ENCODE measurements at places on chromosomes 3 and 15.

- no peak for DNase-seq
Measured at GRCh38 chr15:81819924-81820635, 225.7 kb downstream of the MEX3B start.

DNA sequence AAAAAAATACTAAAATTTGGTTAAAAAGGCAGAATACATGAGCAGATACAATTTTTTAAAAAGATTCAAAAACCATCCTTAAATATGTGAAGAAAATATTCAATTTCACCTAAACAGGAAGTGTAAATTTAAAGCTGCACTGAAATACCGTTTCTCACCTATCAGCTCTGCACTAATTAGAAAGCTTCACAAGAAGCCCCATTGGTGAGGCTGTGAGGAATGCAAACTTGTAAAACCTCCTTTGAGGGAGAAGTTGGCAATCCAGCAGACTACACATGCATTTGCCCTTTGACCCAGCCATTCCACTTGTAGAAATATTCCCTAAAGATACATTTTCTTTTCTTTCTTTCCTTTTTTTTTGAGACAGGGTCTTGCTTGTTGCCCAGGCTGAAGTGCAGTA, 18.8 kb downstream of the BLM start:
- no peak for DNase-seq

GRCh38 chr15:92624401-92624991, 31.1 kb downstream of the FAM174B start:
- no peak for DNase-seq

DNA sequence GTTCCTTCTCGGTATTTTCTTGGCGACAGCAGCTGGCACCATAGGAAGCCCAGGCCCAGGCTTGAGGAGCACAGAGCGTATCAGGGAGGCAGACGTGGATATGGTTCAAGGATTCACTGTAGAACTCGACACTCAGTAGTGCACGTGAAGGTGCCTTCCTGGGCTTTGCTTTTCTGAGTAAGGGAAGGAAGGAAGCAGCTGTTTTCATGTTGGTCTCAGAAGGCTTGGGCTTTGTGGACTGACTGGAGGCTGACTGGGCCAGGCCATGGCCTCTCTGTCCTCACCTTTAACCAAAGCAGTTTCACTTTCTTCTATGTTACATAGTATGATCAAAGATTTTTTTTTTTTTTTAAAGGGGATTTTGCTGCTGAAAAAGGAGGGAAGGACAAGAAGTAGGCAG, 6.9 kb upstream of the GHRL start:
- peak; percentile 23 for DNase-seq

DNA sequence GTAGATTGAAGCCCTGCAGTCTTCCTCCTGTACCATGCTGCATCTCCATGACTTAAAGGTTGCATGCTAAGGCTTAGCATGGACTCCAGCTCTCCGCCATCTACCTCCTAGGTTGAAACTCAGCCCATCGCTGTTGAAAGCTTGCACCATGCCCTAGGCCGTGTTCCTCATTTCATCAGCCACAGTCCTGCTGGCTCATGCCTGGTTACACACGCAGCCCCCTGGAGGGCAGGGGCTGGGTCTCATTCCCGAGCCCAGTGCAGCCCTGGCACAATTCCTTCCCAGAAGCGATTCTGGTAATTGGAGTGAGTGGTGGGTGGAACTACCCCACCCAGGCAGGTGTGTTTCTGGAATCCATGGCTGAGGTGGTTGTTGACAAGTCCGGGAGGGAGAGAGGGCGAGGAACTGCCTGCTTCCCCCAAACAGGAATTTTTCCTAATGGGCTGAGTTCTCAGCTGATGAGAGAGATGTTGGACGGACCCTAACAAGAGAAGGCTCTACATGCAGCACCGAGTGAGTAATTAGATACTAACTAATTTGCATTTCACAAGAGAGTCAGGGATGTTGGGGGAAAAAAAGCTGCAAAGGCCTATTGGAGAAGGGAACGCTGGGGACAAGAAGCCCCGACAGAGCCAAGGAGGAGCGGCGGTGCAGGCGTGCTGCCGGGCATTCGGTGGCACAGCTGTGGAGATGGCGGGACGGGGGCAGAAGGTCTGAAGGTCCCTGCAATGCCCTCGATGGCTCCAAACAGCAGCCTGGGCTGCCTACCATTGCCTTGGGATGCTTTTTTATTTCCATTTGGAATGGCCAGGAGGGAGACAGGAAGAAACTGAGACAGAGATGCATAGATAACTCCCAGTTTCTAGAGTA, 92.3 kb upstream of the TLE3 start:
- no peak for DNase-seq

DNA sequence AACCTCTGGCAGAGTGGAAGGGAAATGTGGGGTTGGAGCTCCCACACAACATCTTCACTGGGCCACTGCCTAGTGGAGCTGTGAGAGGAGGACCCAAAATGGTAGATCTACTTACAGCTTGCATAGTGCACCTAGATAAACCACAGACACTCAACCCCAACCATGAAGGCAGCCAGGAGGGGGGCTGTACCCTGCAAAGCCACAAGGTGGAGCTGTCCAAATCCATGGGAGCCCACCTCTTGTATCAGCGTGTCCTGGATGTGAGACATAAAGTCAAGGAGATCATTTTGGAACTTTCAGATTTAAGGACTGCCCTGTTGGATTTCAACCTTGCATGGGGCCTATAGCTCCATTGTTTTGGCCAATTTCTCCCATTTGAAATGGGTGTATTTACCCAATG, 20.9 kb downstream of the TP63 start:
- DNase-seq: no peak

DNA sequence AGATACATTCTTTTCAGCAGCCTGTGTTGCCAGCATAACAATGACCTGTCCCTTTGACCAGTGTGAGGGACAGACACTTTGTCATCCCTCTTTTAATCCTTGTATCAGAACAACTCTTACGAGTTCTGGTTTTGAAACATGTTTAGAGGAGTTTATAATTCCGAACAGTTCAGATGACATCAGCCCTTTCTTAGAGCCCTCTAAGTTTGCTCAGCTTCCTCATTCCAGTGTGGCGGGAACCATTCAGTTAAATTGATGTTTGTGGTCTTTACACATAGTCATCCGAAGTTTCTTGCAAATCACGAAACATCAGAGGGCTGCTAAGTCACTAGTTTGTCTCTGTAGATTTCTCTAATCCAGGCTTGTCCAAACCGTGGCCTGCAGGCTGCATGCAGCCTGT, 102.5 kb downstream of the AKAP13 start:
- DNase-seq: peak; percentile 90

DNA sequence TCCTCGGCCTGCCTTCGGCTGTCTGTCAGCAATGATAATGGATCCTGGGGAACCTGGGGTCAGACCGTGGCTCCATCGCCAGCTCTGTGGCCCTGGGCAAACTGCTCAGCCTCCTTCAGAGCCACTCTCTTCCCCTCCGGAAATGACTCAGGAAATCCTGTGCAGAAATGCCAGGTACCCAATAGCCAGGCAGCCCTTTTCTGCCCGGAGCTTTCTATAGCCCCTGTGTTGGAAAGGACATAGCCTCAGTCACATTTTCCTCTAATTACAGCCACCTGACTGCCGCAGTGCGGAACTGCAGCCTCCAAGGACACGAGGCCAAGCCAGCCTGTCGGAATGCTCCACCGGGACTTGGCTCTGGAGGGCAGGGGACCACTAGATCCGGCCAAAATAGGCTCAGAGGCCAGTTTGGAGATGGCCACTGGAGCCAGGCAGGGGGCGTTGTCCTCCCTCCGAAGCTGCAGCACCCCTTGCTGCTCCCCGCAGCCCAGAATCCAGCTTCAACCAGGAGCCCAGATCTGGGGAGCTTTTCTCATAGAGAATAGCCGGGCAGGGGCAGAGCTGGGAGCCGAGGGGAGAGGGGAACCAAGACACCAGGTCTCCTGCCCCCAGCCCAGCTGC, 11.6 kb upstream of the ZXDC start:
- DNase-seq: peak; percentile 59

- no peak for DNase-seq
Measured at GRCh38 chr3:32460031-32460749, 42.5 kb downstream of the CMTM6 start.

GRCh38 chr15:90799639-90800170, 68.7 kb upstream of the FURIN start:
- no peak for DNase-seq

DNA sequence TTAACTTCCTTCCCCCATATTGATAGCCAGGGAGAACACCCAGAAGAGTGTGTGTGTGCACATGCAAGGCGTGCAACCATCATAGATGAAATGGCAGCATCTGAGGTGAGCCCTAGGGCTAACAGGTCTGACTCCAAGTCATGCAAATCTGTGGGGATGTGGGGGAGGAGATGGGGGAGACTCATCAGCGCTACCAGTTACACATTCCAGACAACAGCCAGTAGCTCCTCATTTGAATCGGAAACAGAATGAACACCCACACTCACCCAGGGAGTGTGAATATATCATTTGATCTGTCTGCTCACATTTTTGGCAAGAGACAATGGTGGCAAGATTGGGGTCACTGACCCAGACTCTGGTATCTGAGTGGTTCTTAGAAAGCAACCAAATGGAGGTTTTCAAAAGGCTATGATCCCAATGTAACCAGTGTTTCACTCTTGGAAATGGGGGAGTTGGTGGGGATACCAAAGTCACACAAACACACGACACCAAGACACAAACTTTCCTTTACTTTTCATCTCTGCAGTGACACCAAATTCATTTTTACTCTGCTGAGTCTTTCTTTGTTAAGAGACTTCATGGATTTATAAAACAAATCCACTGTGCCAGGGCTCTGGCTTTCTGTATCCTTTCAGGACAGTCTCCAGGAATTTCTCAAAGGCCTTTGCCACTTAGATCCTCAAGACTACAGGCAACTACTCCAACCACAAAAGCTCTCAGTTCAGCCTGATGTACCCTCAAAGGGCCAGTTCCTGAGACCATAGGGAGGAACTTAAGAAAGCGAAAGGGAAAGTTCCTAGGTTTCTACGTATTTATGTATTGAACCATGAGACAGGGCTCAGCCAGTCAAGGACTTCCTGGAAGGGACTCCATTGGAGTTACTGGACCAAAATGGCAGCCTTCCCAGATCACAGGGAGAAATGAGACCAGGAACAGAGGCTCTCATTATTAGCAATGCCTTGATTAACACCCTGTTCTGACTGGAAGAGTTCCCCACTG, 2.2 kb downstream of the CDCP1 start:
- DNase-seq: peak; percentile 75

DNA sequence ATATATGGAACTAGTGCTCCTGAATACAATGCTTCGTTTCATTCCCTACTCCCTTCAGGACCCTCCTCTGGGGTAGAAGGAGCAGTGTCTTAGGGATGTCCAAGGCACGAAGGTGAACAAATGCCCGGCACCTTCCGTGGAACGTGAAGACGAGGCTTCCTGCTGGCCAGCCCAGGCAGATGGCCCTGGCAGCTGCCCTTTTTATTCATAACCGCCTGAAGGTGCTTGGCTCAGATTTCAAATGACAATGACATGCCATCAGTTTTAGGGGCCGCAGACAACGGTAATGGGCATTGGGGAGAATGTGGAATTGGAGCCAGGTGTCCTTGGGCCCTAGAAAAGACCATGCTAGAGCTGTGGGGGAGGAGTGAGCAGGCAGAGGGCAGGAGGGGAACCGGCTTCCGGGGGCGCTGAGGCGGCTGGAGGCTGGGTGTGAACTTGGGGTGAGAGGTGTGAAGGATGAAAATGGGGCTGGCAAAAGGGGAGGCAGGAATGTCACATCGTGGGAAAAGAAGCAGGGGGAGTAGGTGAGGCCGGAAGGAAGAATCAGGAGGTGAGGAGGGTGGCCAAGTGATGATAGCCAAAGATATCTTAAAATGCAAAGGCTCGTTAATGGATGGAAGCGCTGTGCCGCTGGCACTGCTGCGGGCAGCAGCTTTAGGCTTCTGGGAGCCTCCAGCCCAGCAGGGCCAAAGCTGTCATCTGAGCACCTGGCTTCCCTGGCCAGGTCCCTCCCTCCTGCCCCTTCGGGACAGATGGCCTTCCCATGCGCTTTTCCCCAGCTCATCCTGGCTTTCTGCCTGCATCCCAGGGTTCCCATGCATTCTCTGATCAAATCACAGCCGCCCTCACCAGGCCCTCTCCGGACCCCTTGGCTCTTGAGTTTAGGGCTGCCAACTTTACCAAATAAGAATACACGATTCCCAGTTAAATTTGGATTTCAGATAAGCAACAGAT, 93.7 kb downstream of the TMEM266 start:
- no peak for DNase-seq

DNA sequence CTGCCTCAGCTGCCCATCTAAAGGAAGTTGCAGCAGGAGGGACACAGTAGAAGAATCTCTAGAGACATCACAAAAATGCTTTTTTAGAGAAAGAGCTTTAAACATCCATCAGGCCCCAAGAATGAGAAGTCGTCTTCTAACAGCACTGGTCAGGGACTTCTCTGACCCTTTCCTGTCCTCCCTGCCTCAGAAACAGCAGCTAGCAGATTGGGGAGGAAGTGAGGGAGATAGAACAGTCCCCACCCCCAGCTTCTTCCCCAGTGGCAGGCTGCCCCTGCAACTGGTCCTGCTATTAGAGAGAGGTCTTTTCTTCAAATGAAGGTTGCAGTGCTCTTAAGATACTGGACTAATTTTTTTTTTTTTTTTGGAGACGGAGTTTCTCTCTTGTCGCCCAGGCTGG, 55.1 kb downstream of the PDE8A start:
- no peak for DNase-seq

GRCh38 chr3:20511863-20512505, 326.0 kb upstream of the SGO1 start:
- peak; percentile 78 for DNase-seq

DNA sequence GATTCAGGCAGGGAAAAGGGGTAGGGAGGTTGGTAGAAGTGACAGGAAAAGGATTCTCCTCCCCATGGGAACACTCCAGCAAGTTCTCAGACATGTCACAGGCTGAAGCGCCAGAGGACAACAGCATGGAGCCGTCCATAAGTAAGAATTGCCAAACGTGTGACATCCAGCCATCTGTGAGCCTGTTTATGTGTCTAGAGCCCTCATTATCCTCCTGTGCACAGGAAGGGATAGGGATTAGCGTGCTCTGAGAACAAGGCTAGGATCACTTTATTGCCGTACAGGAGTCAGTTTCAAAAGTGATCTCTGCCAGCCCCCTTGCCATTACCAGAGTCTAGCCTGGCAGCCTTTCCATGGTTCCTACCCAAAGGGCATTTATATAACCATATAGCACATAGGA, 549.5 kb downstream of the NTRK3 start:
- DNase-seq: no peak

GRCh38 chr3:45992133-45992729, 3.4 kb downstream of the FYCO1 start:
- DNase-seq: no peak

GRCh38 chr3:110343945-110344344, 727.7 kb upstream of the NECTIN3 start:
- DNase-seq: peak; percentile 92

- no peak for DNase-seq
Measured at GRCh38 chr3:66994588-66994987, 3.5 kb upstream of the KBTBD8 start.

GRCh38 chr3:164515256-164515655, 563.0 kb downstream of the SI start:
- no peak for DNase-seq

DNA sequence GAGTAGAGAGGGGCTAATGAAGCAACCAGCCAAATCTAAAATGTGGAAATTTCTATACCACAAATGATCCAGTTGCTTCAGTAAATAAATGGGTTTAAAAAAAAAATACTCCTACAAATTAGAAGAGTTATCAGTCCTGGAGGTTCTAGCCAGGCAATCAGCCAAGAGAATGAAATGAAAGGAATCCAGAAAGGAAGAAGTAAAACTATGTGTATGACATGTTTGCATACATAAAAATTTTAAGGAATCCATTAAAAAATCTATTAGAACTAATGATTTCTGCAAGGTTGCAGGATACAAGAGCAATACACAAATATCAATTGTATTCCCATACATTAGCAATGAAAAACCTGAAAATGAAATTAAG, 9.6 kb downstream of the MESP2 start:
- DNase-seq: no peak
